Activated T-cell treated with anti-CD3 and anti-CD28 coated beads, Interleukin-2, amount 50 U/mL, for 72 hours (primary cell): ENCODE measurements at places on chromosomes 13 and 19. TPM values are rescaled to one million over a fixed set of nuclear protein-coding genes. Genes with fewer than 3 reads are reported as not detected.

- peaks cover 36% of the 10 kb centered on the region for H3K4me1 ChIP-seq
- DNase-seq, result no peak
- H3K27ac ChIP-seq, result no peak overlapping the region
- H3K36me3 ChIP-seq, result no peaks in the 10 kb centered on the region
- H3K4me3 ChIP-seq, result no peak overlapping the region
- H3K27me3 ChIP-seq, result no peaks in the 10 kb centered on the region
Measured at GRCh38 chr13:74194846-74195245, 60.6 kb upstream of the KLF12 start.

DNA sequence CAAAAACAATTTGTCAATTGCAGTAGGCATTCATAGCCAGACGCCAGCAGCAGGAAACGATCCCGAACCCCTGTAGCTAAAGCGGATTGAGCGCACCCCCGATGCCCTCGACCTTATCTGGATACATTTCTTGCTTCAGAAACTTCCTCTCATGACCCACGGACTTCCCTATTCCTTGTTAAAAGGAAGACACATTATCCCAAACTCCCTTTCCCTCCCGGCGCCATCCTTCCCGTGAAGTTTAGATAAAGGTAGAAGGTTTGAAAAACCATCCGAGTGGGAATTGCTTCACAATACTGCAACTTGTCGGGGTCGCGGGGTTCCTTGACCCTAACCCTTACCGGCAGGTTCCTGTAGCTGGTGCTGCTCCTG lies 977 bp downstream of the PCDH20 start:
- H3K4me3 ChIP-seq, result no peak overlapping the region
- no peak for DNase-seq
- no peaks in the 10 kb centered on the region for H3K4me1 ChIP-seq
- peaks cover 34% of the 10 kb centered on the region for H3K27me3 ChIP-seq
- peaks cover 1% of the 10 kb centered on the region for H3K36me3 ChIP-seq

DNA sequence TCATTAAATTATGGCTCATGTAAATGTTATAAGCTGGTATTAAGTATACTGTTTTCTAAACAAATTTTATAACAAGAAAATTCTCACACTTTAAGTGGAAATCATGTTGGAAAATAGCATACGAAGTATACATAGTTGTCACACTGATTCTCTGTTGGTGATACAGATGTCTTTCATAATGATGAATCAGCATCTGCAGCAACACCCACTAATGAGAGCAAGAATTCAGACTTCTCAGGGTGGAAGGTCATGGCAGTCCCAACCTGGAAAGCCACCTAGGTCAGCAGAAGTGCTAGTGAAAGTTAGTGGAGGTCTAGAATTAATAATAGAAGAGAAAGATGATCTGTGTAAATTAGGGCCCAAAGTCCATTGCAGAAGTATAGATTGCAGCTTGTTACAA lies 719.7 kb upstream of the MIR17HG start:
- DNase-seq, result no peak
- no peak overlapping the region for H3K27ac ChIP-seq
- H3K27me3 ChIP-seq, result no peaks in the 10 kb centered on the region
- H3K4me1 ChIP-seq, result no peaks in the 10 kb centered on the region
- H3K4me3 ChIP-seq, result no peak overlapping the region
- H3K36me3 ChIP-seq, result no peaks in the 10 kb centered on the region

The IQCN gene
- 2.8 TPM for total RNA-seq

DNA sequence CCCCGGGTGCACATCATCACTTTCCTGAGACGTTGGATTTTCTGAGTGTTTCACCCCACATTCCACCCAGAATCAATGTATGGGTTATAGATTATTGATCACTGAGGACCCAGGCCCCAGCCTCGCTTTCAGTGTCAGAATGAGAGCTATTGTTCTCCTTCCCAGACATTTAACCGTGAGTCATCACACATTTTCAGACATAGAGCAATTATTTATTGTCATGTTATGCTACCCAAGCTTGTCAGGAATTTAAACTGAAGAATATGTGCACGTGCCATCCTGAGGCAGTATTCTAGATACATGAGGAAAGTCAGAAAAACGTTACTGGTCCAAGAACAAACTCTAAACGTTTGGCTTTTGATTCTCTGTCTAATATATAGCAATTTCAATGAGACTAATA lies 276.6 kb upstream of the ZNF507 start:
- no peak overlapping the region for H3K27ac ChIP-seq
- no peak for DNase-seq
- H3K4me3 ChIP-seq, result no peak overlapping the region
- H3K36me3 ChIP-seq, result no peaks in the 10 kb centered on the region
- H3K4me1 ChIP-seq, result no peaks in the 10 kb centered on the region
- H3K27me3 ChIP-seq, result no peaks in the 10 kb centered on the region

The SLC7A10 gene
- total RNA-seq, result not detected

- no peaks in the 10 kb centered on the region for H3K36me3 ChIP-seq
- H3K27me3 ChIP-seq, result peaks cover 26% of the 10 kb centered on the region
- H3K27ac ChIP-seq, result no peak overlapping the region
- peaks cover 14% of the 10 kb centered on the region for H3K4me1 ChIP-seq
Measured at GRCh38 chr19:8352134-8352827, 9.2 kb upstream of the KANK3 start.

- no peaks in the 10 kb centered on the region for H3K4me1 ChIP-seq
- no peaks in the 10 kb centered on the region for H3K36me3 ChIP-seq
- no peak overlapping the region for H3K27ac ChIP-seq
- no peak overlapping the region for H3K4me3 ChIP-seq
Measured at GRCh38 chr19:30423481-30423880, 51.3 kb downstream of the ZNF536 start.

The POSTN gene
- total RNA-seq, result not detected

The TEX101 gene
- not detected for total RNA-seq

The NANOS2 gene
- not detected for total RNA-seq

- peaks cover 58% of the 10 kb centered on the region for H3K4me1 ChIP-seq
- peak overlapping the region; percentile 95 for H3K27ac ChIP-seq
- peak; percentile 92 for DNase-seq
- H3K27me3 ChIP-seq, result no peaks in the 10 kb centered on the region
- peaks cover 5% of the 10 kb centered on the region for H3K36me3 ChIP-seq
- peak overlapping the region; percentile 88 for H3K4me3 ChIP-seq
Measured at GRCh38 chr19:35903550-35904179, 1.3 kb downstream of the HCST start.
